ENCODE measurements at places on chromosomes 3 and 15.

- no peak for DNase-seq
Observed at GRCh38 chr3:33718595-33718907, 497 bp upstream of the CLASP2 start.

DNA sequence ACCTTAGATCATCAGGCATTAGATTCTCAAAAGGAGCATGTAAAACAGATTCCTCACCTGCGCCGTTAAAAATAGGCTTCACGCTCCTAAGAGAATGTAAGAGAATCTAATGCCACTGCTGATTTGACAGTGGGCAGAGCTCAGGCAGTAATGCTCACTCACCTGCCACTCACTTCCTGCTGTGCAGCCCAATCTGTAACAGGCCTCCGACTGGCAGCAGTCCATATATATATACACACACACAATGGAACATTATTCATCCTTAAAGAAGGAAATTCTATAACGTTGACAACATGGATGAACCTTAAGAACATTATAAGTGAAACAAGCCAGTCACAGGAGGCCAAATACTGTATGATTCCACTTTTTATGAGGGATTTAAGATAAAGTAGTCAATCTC, 24.5 kb downstream of the ZNF148 start:
- no peak for DNase-seq

DNA sequence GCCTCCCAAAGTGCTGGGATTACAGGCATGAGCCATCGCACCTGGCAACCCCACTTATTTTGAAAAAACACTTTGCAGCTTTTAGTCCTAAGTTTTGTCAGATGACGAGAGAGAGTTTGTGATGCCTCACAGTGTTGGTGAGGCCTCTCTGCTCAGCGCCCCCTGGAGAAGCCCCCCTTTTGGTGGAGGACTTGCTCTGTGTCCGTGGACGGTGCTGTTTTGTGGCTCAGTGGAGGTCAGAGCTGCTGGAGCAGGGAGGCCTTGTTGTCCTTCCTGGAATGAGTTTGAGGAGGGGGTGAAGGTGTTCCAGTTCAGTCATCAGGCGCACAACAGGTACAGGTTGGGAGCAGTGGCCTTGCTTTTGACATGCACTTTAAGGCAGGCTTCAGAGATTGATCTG, 58.0 kb downstream of the PGPEP1L start:
- DNase-seq, result no peak

GRCh38 chr3:172853921-172854666, 103.6 kb downstream of the ECT2 start:
- DNase-seq, result no peak

- no peak for DNase-seq
Observed at GRCh38 chr3:177057768-177058167, 139.5 kb downstream of the TBL1XR1 start.

GRCh38 chr3:195905970-195906864, 2.1 kb downstream of the TNK2 start:
- no peak for DNase-seq

DNA sequence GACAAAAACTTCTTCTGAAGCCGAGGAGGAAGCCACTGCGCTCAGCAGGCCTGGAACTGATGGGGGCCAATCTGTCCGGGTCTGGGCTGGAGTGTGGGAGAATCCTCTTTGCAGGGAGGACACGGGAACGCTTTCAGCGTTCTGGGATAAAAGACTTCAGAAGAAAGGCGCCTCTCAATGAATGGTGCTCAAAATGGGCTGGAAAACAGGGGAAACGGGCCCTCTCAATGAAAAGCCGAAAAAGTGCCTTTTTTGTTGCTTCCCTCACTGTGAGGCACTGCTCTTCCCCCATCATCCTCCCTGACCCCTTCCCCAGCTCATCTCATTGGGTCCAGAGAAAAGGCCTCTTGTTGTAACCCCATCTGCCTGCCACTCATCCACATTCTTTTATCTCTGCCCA, 119.5 kb upstream of the LRIG1 start:
- no peak for DNase-seq

DNA sequence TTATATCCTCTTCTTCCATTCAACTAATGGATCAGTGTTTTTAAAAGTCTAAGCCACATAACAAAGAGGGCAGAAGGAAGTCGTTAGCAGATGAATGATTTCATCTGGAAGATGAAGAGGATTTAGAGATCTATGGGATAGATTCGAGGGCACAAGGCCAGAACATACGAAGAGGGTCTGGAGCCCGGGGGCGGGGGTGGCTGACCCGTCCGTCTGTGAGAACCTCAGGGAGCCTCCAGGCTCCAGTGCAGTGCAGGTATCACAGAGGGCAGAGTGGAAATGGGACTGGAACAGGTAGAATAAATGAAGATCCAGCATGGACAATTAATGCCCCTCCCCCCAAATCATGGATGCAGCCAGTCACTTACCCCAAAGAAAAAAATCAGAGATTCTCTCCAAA, 1.5 kb upstream of the GOLGA8B start:
- DNase-seq, result no peak

GRCh38 chr15:52511084-52511483, 17.6 kb downstream of the MYO5A start:
- DNase-seq, result no peak

DNA sequence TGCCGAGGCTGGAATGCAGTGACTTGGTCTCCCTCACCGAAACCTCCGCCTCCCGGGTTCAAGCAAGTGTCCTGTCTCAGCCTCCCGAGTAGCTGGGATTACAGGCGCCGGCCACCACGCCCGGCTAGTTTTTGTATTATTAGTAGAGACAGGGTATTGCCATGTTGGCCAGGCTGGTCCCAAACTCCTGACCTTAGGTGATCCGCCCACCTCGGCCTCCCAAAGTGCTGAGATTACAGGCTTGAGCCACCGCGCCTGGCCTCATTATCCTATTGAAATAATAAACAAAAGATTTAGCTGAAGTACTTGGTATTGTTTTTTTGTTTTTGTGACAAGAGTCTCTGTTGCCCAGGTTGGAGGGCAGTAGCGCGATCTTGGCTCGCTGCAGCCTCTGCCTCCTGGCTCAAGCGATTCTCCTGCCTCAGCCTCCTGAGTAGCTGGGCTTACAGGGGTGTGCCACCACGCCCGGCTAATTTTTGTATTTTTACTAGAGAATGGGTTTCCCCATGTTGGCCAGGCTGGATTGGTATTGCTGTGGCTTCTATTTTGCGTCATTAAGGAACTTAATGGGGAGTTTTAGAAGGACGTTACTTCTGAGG, 1.5 kb downstream of the RPL35A start:
- no peak for DNase-seq

DNA sequence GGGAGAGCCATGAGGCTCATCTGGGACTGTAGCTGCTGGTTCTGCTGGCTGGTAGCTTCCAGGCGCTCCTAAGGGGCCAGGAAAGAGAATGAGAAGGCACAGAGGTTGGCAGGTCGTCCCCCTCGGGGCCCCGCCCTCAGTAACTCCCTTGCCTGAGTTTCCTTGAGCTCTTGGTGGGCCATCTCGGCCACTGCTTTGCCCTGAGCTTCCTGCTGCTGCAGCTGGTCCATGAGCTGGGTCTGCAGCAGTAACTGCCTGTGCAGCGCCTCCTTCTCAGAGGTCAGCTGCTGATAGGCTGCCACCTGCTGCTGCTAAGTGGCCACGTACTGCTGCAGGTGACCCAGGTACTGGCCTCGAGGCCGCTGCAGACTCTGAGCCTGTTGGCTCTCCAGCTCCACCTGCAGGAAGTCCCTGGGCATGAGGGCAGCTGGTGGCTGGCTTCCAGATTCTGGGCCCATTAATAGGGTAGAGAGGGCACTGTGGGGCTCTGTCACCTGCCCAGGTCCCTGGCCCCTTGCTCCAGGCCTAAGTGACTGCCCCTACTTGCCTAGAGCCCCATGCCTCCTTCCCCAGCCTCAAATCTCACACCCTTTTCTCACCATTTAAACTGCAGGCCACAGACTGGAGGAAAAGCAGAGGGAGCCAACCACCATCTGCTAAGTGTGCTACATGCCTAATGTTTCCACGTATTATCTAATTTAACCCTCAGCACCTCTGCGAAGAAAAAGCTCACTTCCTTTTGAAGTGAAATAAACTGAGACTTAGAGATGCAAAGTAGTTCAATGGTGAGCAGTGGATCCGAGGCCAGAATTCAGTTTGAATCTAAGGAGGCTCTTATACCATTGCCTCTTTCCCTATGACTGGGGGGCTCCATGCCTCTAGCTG, 10.8 kb upstream of the VPS33B start:
- no peak for DNase-seq

DNA sequence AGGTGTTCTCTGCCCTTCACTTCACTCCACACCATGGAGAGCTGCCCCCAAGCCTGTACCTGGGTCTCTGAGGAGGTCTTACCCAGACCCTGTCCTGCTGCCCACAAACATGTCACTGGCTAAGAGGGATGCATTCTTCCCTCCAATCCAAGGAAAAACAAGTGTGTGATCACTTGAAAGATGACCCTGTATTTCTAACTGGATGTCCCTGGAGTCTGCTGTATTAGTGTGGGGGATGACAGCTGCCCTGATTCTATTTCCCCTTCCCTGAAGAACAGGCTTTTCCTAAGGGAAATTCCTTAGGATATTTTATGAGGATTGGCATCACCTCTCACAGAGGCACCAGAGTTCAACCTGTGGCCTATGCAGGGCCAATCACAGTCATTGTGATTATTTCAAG, 55.0 kb upstream of the GATA2 start:
- DNase-seq, result no peak

DNA sequence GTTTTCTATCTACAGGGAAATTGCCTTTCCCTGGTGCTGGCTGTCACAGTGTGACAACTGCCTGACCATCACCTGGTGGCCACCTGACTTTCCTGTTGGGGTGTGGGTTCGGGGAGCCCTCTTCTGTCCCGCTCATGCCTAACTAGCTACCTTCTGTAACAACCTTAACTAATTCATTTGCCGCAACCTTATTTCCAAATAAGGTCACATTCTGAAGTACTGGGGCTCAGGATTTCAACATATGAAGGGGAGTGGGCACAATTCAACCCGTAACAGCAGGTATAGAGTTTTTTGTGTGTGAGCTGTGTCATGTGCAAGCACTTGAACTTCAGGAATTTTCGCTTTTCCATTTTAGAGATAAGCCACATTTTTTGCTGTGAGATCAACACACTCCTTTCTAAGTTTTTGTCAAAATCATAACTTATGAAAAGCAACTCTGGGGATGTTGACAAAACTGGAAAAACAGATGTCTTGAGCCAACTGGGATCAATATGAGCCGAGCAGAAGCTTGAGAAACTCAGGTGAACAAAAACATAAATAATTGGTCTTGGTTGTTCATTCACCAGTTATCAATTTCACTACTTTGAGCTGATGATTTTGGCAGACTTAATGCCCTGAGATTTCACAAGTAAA, 242.0 kb upstream of the RGMA start:
- no peak for DNase-seq

DNA sequence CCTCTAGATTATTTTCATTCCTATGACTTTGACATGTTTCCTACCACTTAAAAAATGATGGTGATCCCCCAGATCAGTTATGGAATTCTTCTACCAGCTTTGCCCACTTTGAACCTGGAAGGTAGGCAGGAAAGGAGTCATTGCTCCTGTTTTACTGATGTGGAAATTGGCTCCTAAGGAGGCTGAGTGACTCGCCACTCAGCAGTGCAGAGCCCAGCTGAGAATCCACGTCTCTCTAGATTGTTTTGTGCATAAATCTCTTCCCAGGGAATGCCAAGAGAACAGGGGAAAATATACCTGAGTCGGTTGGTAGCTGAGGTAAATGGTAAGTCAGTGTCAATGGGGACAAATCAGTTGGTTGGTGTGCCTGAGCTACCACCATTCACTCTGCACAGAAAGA, 4.7 kb downstream of the LTF start:
- no peak for DNase-seq

GRCh38 chr3:115363071-115363470, 216.0 kb upstream of the ZBTB20 start:
- no peak for DNase-seq

- no peak for DNase-seq
Observed at GRCh38 chr3:53774414-53774813, 71.8 kb downstream of the CHDH start.

DNA sequence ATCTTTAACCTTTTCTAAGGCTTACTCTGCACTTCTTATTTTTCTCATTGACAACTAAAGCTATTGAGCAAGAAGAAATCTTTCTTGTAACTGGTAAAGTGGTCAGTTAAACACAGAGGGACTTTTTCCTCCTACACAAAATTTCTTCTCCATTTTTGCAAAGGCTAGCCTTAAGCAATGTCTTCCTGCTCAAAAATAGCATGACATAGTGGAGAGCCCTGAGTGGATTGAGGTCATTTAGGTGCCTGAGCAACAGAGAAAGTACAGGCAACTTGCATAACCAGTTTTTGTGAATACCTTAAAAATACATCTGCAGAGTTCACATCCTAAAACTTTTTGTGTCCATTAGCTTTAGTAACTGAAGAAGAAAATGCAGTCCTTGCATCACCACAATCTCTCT, 144.7 kb upstream of the TTC14 start:
- DNase-seq, result no peak

DNA sequence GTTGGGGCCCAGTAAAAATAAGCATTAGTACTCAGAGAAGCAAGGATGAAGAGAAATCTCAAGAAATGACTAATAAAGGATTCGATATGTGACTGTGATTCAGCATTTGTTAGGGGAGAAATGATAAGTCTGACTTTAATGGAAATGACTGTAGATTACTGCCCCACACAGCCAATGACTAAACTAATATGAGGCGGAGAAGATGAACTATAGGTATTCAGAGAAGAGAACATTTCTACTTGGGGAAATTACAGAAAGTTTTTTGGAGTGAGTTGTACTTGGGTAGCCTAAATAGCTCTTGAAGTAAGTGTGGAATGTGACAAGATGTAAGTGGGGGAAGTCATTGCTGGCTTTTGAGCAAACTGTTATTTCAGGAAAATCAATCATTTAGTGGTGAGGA, 380.0 kb downstream of the PDCD6IP start:
- DNase-seq, result no peak

- DNase-seq, result no peak
Observed at GRCh38 chr3:56975567-56975966, 84.9 kb upstream of the SPATA12 start.
